Amniotic epithelial cell (primary cell): ENCODE measurements at places on chromosomes 1 and 21.

DNA sequence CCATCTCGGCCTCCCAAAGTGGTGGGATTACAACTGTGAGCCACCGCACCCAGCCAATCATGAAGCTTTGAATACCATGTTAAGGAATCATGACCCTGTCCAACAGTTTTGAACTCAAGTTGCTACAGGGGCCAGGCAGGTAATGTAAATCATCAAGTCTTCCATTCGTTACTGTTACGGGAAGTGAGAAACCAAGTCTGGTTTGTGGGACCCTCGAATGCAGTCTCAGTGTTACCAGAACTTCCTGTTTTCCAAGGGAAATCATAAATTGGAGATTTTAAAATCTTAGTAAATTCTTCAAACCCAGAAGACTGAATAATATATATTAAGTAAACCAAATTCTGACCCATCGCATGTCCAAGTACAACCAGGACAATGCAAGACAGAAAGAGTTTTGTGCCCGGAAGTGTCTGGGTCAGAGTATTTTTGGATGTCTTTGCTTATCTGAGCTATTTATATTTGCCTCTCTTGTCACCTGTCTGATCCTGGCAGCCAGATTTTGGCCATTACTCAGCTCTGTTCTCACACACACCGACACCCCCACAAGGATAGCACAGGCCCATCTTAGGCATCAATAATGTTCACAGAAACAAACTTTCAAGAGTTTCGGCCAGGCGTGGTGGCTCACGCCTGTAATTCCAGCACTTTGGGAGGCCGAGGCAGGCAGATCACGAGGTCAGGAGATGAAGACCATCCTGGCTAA, 8.8 kb downstream of the ATP5IF1 start:
- DNase-seq, result no peak

- no peak for DNase-seq
Measured at GRCh38 chr1:110916274-110916668, 43.3 kb downstream of the CD53 start.

- DNase-seq, result no peak
Measured at GRCh38 chr1:15154480-15155036, 1.0 kb downstream of the TMEM51 start.

- no peak for DNase-seq
Measured at GRCh38 chr1:20665726-20666125, 4.6 kb upstream of the DDOST start.

DNA sequence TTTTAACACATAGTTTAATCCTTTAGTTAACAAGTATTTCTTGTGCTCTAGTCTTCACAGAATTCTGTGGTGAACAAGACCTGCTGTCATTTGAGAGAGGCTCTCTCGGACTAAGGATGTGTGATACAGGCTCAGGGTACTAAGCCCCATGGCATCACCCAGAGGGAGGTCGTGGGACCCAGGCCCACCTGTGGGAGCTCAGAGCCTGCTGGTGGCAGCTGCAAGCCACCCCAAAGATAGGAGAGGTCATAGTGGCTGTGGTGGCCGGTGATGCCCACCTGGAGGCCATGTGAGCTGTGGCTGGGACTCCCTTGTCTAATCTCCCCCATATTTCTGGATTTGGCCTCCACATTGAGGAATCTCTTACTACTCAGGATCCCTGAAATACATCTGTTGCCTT, 22.0 kb downstream of the NENF start:
- DNase-seq, result no peak

- peak; percentile 37 for DNase-seq
Measured at GRCh38 chr1:46533179-46533864, 18.1 kb downstream of the KNCN start.

GRCh38 chr21:42006765-42007164, 3.4 kb downstream of the ZBTB21 start:
- no peak for DNase-seq

GRCh38 chr1:156920233-156921052, at the start of gene LRRC71:
LRRC71 (plus strand) TSS chr1:156920632; CDS start chr1:156920804, 172 bp downstream.
- peak; percentile 52 for DNase-seq

GRCh38 chr21:36093512-36093911, 23.7 kb downstream of the CBR1 start:
- DNase-seq, result no peak
